ENCODE measurements at places on chromosomes 3 and 15. TPM values are rescaled to one million over a fixed set of nuclear protein-coding genes. Genes with fewer than 3 reads are reported as not detected.

- DNase-seq, result no peak
Measured at GRCh38 chr3:168152149-168152548, 56.4 kb upstream of the GOLIM4 start.

DNA sequence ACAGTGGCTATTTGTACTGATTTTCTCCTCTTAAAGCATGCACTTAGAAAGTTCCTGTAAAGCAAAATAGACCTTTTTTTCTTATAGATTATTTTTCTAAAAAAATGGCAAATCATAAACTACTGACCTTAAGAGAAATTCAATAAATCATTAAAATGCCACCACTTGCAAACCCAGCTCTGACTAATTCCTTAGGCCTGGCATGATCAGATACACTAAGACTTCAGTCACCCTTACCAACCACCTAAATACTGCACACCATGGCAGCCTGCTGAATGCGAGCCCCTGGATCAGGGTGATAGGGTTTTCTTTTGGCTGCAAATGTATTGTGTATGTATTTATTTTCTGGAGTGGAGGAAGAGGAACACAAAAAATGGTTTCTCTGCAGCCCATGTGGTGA lies 370.6 kb upstream of the TBL1XR1 start:
- no peak for DNase-seq

The PDZRN3 gene
- 14.1 TPM for total RNA-seq

- no peak for DNase-seq
Measured at GRCh38 chr3:178194539-178194938, 341.7 kb upstream of the KCNMB2 start.

GRCh38 chr3:23112491-23112890 lies 90.6 kb upstream of the UBE2E2 start:
- no peak for DNase-seq
